ENCODE measurements at places on chromosomes 6 and 20.

- no peak for DNase-seq
Observed at GRCh38 chr20:298776-299391, 1.5 kb downstream of the ZCCHC3 start.

DNA sequence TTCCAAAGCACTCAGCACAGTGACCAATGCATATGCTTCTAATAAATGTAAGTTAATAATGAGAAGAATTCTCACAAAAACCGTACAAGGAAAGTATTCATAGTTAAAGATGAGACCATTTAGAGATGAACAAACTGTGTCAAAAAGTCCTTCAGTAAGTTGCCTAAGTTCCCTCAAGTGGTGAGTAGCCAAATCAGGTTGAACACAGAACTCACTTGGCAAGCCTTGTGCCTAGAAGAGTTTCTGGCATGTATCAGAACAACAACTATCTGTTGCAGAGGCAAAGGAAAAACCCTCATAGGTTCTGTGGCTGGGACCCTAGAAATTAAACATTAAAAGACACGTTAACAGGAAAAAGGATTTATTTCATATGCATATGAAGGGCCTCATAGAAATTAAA lies 129.6 kb upstream of the DOK5 start:
- no peak for DNase-seq

DNA sequence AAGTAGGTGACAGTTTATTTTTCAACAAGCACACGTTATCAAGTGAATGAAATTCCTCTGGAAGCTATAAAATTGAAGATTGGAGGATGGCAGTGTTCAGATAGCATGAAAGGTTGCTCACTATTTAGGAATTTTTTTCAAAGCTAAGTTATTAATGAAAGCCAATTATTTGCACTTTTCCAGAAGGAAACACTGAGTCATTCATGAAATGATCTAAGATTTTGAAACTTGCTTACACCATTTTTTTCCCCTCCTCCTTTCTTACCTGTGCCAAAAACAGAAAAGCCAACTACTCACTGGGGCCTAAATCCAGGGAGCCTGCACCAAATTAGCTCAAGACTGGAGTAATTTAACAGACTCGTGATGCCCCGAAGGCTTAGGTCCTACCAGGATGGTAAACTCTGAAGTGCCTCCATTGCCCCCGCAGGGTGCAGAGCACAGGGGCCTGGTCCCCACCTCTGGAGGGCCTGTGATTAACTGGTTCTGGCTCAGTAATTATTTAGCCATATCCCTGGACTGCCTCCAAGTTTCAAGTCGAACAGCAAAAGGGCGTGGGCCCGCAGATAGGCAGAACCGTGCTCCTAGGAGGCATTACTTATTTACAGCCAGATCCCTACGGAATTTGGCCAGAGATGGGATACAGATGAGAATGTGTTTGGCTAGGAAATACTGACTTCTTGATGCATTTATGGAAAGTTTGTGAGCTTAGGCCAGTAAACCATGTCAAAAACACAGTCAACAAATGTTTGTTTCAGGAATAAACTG lies 28.0 kb upstream of the ZNF217 start:
- DNase-seq = no peak

- no peak for DNase-seq
Observed at GRCh38 chr6:41958022-41958856, 16.6 kb upstream of the CCND3 start.

DNA sequence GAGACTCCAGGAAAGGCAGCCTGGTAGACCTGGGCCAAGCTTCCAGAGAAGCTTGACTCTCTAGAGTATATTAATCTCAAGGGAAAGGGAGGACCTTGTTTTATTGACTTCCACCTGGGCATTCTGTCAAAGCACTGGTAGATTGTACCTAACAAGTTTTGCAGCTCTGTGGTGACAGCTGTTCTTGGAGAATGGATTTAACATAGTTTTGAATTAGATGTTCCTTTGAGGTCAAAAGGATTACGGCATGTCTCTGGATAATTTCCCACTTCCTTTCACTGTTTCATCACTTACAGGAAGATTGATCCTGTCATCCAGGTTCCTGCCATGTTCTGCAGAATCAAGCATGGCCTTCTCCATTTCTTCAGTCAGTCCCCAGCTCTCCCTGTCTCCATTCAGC lies 246.0 kb downstream of the PHACTR1 start:
- DNase-seq = no peak

DNA sequence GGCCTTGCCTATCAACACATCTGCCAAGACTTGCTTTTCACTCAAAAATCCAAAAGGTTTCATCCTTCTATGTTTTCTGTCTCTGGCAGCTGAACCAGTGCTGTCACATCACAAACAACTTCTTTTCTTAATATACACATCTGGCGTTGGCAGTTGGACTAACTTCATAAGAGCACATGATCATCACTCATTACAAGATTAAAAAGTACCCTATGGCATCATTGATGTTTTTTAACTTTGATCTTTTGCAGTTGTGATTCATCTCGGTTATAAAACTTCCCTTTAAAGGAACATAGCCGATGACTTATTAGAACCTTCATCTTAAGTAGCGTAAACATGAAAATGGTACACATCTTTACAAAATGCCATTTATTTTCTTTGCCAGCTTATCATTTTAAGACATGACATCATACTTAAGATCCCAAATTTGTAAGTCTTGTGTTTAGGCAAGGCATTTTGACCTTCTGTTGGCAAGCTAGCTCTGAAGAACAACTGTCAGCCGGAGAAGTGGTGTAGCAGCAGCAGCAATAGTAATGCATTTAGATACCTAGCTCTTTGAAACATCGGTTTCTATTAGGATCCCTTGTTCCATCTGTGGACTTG lies 64.2 kb upstream of the SUPT3H start:
- DNase-seq = no peak

- DNase-seq = no peak
Observed at GRCh38 chr20:25287631-25288290, 39.9 kb downstream of the PYGB start.

GRCh38 chr6:159305804-159306537 lies 136.8 kb downstream of the FNDC1 start:
- no peak for DNase-seq

DNA sequence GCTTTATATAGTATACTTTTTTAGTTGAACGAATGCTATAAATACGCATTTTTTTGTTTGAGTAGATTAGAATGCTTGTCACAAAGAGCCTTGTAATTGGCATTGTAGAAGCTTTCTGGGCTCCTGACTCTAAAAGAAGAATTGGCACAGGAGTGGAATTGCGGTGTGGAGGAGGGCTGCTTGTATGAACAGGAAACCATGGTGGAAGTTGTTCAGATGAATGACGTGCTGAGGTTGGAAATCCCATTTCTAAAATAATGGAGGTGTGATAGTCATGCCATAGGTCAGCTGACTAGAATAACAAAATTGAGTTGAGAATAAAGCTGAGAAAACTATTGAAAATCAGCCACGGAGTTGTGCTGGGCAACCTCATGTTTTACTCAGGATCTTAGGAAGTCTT lies 174.9 kb downstream of the QKI start:
- DNase-seq = no peak

GRCh38 chr20:38001173-38001875 lies 31.9 kb downstream of the TTI1 start:
- no peak for DNase-seq

GRCh38 chr6:131685266-131685780 lies 15.9 kb downstream of the OR2A4 start:
- peak; percentile 32 for DNase-seq

- DNase-seq = peak; percentile 58
Observed at GRCh38 chr20:32762754-32763201, 593 bp downstream of the DNMT3B start.

DNA sequence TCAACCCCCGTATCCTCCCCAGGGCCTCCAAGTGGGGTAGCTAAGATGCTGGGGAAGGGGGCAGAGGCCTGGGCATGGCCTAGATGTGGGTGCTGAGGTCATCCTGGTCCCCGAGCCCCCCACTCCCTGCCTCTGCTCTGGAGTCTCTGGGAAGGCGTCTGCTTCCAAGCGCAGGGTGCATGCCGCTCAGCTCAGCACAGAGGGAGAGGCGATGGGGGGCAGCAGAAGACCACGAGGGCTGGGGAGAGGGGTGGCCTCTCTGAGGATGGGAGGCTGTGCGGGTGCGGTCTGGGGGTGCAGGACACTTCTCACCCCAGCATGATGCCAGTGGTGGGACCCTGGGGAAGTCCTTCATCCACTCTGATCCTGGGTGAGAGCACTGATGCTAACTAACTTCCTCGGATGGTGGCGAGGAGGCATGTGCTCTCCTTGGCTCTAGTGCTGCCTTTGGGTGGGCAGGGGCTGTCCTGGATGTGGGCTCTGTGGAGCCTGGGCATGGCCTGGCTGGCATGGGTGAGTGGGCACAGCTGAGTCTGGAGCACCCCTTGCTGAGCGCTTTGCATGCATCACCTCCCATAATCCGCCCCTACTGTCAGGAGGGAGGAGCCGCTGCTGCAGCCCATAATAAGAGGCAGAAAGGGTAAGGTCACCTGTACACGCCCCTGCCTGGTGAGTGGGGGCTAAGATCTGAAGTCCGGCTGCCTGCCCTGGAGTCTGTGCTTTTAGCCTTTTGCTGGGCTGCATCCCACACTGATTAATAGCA lies 34.7 kb downstream of the EFCAB8 start:
- DNase-seq = no peak

- no peak for DNase-seq
Observed at GRCh38 chr6:14258695-14259593, 141.4 kb downstream of the CD83 start.

DNA sequence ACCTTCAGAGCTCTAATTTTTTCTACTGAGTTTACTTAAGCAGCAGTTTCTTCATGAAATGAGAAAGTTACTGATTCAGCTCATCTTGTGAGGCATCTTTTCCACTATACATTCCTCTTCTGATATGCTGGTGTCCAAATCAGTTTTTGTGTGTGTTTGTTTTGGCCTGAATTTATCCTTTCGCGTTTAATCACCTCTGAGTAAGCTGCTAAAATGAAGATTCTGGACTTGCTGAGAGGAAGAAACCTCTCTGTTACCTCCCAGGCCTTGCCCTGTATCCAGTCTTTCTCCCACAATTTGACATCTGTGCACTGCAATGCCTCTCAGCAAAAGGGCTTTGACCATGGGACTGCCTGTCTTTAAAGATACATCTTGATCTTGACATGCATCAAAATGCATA lies 536.2 kb upstream of the NRSN1 start:
- no peak for DNase-seq

- DNase-seq = no peak
Observed at GRCh38 chr20:10724449-10725173, 50.8 kb upstream of the JAG1 start.

GRCh38 chr6:3384241-3385143 lies 72.4 kb downstream of the SLC22A23 start:
- DNase-seq = no peak

- DNase-seq = no peak
Observed at GRCh38 chr20:63568170-63568981, 5.7 kb downstream of the HELZ2 start.

GRCh38 chr6:2800552-2801316 lies 35.5 kb downstream of the WRNIP1 start:
- DNase-seq = no peak

DNA sequence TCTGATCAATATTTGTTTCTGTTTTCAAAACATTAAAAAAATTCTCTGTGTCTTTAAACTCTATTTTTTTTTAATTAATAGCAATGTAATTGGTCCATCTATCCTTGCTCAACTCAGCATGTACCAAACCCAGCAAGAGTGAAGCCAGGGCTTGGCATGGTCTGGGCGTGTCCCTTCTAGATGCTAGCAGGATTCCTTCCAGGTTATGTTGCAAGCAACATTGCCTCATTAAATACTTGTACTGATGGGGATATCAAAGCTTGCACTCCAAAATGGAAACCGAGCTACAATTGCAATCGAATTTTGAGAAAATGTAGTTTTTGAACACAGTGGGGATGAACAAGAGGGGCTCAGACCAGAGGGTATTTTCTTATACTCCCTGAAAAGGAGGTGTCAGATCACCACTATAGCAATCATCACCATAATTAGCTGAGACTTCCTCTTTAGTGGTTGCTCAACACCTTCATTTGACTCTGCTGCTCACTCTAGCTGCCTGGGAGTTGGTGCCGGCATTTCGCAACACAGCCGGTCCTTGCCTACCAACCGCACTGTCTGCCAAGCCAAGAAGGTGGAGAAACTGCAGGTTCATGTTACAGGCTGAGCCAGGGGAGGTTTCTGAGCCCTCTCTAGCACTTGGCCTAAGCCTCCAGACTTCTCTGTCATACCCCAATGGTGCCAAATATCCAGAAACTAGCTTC lies 67.8 kb upstream of the RALGAPA2 start:
- DNase-seq = peak; percentile 47

DNA sequence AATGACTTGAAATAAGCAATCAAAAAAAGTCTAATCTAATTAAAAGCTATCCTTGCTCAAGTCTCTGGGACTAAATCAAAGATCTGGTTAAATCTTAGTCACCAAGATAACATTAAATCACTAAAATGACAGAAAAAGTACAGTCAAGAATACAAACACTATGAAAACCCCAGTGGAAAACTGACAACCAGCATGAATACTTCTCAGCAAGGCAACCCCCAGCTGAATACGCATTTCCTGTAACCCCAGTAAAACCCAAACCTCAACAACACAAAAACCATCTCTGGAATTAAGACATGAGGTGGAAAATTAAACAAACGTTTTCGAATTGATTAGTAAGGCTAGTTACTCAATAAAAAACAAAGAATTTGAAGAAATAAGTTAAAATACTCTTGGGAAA lies 23.7 kb upstream of the ZC3H12D start:
- no peak for DNase-seq

- no peak for DNase-seq
Observed at GRCh38 chr20:62445553-62446340, 18.4 kb upstream of the RBBP8NL start.

GRCh38 chr20:63701051-63701328 lies 4.5 kb downstream of the TNFRSF6B start:
- DNase-seq = no peak

DNA sequence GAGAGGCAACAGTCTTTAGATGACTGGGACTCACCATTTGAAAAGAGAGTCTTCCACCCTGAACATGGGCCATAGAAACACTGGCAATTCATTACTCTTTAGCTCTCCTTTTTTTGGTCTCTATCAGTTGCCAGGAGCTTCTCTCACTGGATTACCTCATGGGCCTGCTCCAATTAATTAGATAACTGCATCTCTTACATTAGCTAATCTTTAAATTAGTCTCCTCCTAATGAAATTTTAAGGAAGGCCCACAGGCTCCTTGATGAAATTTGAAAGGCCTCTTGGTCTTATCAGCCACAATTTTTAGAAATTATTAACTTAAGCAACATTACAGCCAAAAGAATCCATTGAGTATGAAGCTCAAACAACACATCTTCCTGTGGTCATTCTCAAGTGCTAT lies 184.4 kb downstream of the UNC5CL start:
- no peak for DNase-seq

Measured in GM13976 (cell line).